Stimulated activated CD4-positive, alpha-beta T cell treated with anti-CD3 and anti-CD28 coated beads, TNF-alpha, amount 100 ng/mL, for 1 hour (primary cell): ENCODE measurements at places on chromosomes 3 and 15.

GRCh38 chr15:58380280-58380945, 51.4 kb upstream of the LIPC start:
- DNase-seq, result no peak

- DNase-seq, result no peak
These were observed 68.4 kb downstream of the HERC1 start for GRCh38 chr15:63765338-63765737.

DNA sequence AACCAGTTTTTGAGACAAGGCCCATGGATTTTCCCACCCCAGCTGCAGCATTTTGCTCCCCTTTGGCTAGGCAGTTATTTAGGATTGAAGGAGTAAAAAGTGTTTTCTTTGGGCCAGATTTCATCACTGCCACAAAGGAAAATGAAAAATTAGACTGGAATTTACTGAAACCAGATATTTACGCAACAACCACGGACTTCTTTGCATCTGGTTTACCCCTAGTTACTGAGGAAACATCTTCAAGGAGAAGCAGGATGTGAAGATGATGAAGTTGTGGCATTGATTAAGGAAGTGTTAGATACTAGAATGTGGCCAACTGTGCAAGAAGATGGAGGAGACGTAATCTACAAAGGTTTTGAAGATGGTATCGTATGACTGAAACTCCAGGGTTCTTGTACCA, 165.2 kb upstream of the MYRIP start:
- DNase-seq, result no peak

GRCh38 chr3:159996018-159996417, 7.4 kb downstream of the IL12A start:
- DNase-seq, result no peak

DNA sequence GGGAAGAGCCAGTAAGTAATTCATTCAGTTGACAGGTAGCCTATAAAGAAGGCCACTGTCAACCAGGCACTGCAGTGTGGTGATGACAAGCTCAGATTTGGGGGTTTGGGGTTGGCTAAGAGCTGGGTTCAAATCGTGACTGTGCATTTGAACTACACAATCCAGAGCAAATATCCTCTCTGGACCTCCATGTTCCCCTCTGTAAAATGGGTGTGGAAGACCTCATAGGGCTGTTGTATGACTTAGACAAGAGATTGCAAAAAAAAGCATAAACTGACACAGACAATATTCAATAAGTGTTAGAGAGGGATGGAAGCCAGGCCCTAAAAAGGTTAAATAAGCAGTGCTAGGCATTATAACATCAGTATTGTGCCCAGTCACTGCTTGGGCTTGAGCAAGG, 59.7 kb upstream of the CTDSPL start:
- no peak for DNase-seq

- no peak for DNase-seq
These were observed 26.6 kb downstream of the EIF1B start for GRCh38 chr3:40336101-40336500.

- DNase-seq, result no peak
These were observed 24.1 kb downstream of the CTDSPL start for GRCh38 chr3:37885814-37886213.

GRCh38 chr3:39220407-39221140, 28.2 kb upstream of the XIRP1 start:
- no peak for DNase-seq

GRCh38 chr3:107816107-107816506, 274.7 kb downstream of the CD47 start:
- no peak for DNase-seq

DNA sequence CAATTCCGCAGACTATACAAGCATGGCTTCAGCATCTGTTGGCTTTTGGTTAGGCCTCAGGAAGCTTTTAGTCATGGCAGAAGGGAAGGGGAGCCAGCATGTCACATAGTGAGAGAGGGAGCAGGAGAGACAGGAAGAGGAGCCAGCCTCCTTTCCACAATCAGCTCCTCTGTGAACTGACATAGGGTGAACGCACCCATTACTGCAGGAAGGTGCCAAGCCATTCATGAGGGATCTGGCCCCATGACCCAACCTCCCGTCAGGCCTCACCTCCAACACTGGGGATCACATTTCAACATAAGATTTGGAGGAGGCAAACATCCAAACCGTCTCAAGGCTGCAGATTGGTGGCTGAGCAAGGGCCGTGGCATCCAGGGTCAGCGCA, 106.3 kb downstream of the LRRK1 start:
- DNase-seq, result no peak

GRCh38 chr15:68031404-68031803, 22.7 kb upstream of the PIAS1 start:
- no peak for DNase-seq

DNA sequence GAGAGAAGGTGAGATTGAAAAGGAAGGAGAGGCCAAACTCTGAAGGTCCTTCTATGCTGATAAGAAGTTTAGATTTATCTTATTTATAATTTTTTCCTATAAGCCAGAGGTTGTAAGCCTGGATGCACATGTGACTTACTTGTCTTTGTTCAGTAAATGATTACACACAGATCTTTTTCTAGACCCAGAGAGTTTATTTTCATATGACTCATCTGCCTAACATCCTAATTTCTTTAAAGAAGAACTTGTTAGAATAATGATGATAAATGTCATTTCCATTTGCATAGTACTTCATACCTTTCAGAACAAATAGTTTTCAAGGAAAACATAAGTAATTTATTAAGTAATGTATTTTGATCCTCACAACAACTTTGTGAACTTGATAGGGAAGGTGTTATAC, 434.8 kb upstream of the DPH6 start:
- DNase-seq, result no peak

GRCh38 chr15:88711806-88712205, 73.0 kb downstream of the ISG20 start:
- no peak for DNase-seq

DNA sequence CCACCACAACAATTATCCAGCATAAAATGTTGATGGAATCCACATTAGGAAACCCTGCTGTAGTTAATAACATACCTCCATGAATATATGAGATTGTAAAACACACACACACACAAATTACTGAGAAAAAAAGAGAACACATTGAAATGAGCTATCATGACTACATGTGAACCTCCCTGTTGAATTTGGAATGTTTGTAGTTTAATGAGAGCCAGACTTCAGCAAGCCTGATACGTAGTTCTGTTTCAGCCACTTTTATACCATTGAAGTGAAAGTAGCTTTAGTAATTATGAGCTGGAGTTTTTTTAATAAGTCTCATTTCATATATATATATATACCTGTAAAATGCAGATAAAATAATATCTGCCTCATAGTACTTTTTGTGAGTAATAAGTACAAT, 1146.4 kb downstream of the NAALADL2 start:
- DNase-seq, result no peak

GRCh38 chr3:193119926-193120325, 121.1 kb upstream of the PLAAT1 start:
- DNase-seq, result no peak

- no peak for DNase-seq
These were observed 13.9 kb downstream of the CRYBG3 start for GRCh38 chr3:97835761-97836160.

DNA sequence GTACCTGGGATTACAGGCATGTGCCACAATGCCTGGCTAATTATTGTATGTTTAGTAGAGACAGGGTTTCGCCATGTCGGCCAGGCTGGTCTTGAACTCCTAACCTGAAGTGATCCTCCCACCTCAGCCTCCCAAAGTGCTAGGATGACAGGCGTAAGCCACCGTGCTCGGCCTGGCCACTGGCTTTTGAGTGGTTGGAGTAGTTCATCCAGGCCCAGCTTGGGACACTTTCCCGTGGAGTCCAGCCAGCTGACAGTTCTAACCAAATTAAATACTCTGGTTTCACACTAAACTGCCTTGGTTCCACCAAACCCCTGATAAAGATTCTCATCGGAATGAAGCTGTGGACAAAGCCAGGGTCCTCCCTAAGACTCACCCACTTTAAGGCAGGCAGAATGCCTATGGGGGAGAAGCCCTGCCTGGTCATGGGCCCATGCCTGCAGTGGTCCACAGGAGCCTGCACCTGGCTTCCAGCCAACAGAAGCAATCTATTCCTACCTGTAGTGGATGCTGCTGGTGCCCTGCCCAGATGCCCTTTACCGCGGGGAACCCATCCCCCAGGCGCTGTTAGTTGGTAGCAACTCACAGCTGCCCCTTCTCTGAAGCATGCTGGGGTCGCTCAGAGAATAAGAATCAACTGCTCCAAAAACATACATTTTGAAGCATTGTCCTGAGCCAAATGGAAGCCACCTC, 5.2 kb upstream of the SLC28A1 start:
- no peak for DNase-seq

- DNase-seq, result no peak
These were observed 23.5 kb upstream of the CA12 start for GRCh38 chr15:63405159-63405558.

DNA sequence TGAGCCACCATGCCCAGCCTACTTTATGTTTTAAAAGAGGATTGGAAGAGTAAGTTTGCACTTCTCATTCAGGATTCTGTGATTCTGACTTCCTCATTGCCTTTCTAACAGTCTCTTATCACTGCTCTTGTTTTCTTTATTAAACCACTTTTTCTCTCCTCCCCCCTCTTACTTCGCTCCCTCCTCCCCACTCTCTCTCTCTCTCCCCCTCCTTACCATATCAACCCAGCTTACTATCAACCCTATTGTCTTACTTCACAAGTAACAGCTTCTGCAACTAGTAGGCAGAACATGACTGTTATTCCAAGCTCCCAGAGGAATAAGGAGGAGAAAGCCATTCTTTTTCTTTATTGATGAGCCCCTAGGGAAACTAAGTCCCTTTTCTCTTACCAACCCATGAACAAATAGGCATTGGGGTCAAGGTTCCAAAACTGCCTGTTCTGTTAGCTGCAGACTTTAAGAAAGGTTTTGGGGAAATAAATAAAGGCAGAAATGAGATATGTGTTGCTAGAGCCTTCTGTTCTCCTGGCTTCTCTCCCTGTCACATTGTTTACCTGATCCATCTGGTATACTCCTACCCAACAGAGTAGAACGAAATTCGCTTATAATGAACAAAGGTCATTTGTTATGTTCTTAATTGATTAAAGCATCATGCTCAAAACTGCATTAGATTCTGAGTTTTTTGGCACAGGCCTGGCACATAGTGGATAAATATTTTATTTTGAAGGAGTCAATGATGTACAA, 56.4 kb upstream of the RASGRP1 start:
- no peak for DNase-seq

GRCh38 chr3:185263423-185263822, 9.6 kb upstream of the EHHADH start:
- DNase-seq, result no peak

DNA sequence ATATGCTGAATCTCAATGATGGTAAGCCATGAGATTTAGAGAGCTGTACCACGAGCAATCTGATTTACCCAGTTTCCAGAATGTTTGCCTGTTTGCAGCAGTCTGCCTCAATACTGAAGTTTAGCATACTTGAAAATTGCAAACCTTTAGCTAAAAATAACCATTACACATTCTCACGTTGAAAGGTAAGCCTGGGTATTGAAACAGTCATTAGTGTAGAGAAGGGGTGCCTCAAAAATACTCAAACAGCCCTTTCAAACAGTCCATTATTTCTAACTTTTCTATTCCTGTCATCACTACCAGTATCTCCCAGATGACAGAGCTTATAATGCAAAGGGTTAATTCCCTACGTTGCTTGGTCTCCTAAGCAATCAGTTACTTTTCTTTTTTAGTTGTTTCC, 111.8 kb upstream of the MBNL1 start:
- DNase-seq, result no peak

- DNase-seq, result no peak
These were observed 51.6 kb downstream of the QTRT2 start for GRCh38 chr3:114108137-114108536.

- no peak for DNase-seq
These were observed 503 bp downstream of the HLTF start for GRCh38 chr3:149085828-149086231.

GRCh38 chr3:114384558-114384903, 90.7 kb downstream of the TIGIT start:
- no peak for DNase-seq

DNA sequence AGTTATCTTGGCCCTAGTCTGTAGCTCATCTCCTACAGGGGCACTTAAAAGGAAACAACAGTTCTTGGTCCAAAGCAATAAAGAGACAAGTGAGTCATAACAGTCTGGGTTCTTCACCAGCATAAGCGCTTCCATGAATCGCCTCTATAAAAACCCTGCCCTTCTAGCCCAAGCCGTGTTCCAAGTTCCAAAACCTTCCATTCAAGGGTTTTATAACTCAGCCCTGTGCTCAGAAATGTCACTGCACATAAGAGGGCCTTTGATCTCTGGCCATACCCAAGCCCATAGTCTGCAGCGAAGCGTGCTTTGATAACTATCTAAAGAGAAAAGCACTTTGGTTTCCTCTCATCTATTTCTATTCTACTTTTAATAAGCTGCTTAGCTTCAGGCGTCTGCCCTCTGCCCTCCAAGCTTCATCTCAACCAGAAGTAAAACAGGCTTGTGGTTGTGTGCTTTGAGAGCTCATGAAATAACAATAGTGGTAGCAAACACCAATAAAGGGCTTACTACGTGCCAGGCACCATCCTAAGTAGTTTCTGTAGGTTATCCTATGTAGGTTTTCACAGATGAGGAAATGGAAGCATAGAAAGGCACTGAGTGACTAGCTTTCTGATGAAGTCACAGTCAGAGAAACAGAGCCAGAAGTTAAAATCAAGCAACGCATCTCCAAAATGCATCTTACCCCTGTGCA, 64.0 kb upstream of the AKAP13 start:
- no peak for DNase-seq

GRCh38 chr15:34709866-34710265, 44.9 kb downstream of the GJD2 start:
- no peak for DNase-seq

- no peak for DNase-seq
These were observed 243.6 kb upstream of the ICE2 start for GRCh38 chr15:60722328-60723112.

DNA sequence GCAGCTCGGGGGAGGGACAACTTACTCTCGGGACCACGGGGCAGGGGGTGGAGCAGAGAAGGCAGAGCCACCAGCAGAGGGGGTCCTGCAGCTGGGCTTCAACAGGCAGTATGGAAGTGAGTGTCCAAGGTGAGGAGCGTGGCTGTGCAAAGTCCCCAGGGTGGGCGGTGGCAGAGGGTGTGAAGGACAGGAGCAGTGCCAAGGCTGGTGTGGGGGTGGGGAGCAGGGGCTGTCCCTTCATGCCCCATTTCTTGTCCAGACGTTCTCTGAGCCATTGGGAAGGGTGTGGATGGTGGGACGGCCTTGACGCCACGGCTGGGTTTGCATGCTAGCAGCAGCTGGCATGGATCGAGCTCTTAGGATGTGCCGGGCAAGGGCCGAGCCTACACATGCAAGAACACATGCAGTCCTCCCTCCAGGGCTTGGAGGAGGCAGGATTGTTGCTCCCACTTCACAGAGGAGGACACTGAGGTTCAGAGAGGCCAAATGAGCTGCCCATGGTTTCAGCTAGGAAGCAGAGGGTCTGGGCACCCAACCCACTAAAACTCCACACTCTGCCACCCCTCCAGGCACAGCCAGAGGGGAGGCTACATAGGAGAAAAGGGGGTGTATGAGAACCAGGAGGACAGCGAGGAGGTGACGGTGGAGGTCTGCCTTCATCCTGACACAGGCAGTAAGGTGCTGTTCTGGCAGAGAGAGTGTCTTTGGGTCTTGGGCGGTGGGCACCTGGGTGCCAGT, 93.6 kb downstream of the TBC1D2B start:
- no peak for DNase-seq
